ENCODE measurements at places on chromosomes 2 and 18. TPM values are rescaled to one million over a fixed set of nuclear protein-coding genes. Genes with fewer than 3 reads are reported as not detected.

The BUB1 gene
- total RNA-seq = 2.7 TPM

The MAP3K2 gene
- 47.2 TPM for total RNA-seq

The PRKAG3 gene
- not detected for total RNA-seq

The PPP1R1C gene
- total RNA-seq = not detected

The AKAIN1 gene
- not detected for total RNA-seq

The SF3B1 gene
- total RNA-seq = 220 TPM

The ONECUT2 gene
- total RNA-seq = 0.03 TPM

DNA sequence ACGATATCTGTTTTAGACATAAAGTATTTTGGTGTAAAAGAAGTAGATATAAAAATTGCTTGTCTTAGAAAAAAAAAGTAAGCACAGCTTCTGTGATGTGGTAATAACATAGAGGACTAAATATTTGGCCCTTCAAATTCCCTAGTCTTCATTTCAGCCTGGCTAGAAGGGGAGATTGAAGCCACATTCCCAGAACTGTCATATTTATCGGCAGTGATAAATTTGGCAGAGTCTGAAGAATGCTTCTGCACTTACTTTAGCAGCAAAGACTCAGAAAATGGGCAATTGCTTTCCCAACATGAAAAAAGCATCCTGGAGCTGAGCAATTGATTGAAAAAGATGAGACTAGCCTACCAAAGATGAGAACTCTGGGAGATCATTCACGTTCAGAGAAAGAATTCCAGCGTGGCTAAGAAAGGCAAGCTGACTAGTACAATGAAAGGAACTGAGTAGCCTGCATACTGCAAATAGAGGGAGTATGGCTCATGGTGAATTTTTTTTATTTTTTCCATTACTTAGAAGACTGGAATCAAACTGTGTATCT is 278.7 kb upstream of the KLHL29 start:
- no peaks in the 10 kb centered on the region for H3K4me1 ChIP-seq
- no peak overlapping the region for H3K4me3 ChIP-seq
- no peak overlapping the region for H3K27ac ChIP-seq

- no peak overlapping the region for H3K27ac ChIP-seq
- peaks cover 13% of the 10 kb centered on the region for H3K4me1 ChIP-seq
- H3K36me3 ChIP-seq = no peaks in the 10 kb centered on the region
Measured at GRCh38 chr2:176182671-176183070, 5.8 kb upstream of the HOXD1 start.

- H3K27ac ChIP-seq = no peak overlapping the region
- H3K27me3 ChIP-seq = no peaks in the 10 kb centered on the region
- H3K36me3 ChIP-seq = no peaks in the 10 kb centered on the region
- H3K4me1 ChIP-seq = no peaks in the 10 kb centered on the region
Measured at GRCh38 chr2:124178719-124179118, 153.6 kb downstream of the CNTNAP5 start.

DNA sequence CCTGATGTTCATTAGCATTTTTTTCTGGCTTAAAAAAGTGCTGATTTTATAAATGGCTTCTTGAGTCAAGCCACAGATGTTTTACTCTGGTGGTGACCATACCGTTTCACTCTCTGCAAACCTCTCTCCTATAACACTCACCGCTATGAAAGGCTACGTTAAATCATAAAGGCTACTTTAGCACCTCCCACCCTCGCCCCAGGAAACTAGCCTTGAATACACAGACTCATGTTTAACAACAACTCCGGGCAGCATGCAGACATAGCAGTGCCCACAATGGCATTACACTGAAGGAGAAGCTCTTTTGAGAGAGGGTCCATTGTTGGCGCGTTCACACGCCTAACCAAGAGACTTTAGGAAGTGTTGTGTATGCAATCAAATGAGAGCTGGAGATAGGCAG is 5.6 kb downstream of the MYT1L start:
- no peak overlapping the region for H3K27ac ChIP-seq
- no peaks in the 10 kb centered on the region for H3K27me3 ChIP-seq
- H3K4me3 ChIP-seq = no peak overlapping the region
- H3K4me1 ChIP-seq = no peaks in the 10 kb centered on the region

- H3K4me1 ChIP-seq = peaks cover 9% of the 10 kb centered on the region
- no peak overlapping the region for H3K4me3 ChIP-seq
- H3K36me3 ChIP-seq = no peaks in the 10 kb centered on the region
- no peaks in the 10 kb centered on the region for H3K27me3 ChIP-seq
- no peak overlapping the region for H3K27ac ChIP-seq
Measured at GRCh38 chr2:168650781-168651180, 151.7 kb upstream of the NOSTRIN start.

DNA sequence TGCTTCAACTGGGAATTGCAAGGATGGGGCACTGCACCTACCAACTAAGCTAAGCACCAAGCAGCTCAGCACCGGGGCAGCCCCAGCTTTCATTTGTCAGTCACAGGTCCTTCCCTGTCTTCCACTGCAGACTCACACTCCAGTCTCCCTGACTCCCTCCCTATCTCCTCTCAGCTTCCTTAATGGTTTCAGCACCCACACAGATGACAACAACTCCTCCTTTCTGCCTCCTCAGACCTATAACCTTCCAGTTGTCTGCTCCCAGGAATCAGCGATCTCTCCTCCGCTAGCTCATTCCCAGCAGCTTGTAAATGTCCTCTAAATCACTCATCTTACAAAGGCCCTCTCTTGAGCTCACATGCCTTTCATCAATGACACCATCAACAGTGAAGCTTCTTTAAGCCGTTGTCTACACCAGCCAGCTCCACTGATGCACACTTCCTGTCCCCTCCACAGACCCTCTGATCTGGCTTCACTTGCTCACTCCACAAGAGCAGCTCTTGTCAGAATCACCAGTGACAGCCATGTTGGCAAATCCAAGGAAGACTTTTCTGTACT is 32.1 kb downstream of the CLASP1 start:
- no peak for DNase-seq
- no peaks in the 10 kb centered on the region for H3K27me3 ChIP-seq
- H3K4me1 ChIP-seq = peaks cover 6% of the 10 kb centered on the region
- H3K4me3 ChIP-seq = no peak overlapping the region
- H3K36me3 ChIP-seq = peaks cover 9% of the 10 kb centered on the region

DNA sequence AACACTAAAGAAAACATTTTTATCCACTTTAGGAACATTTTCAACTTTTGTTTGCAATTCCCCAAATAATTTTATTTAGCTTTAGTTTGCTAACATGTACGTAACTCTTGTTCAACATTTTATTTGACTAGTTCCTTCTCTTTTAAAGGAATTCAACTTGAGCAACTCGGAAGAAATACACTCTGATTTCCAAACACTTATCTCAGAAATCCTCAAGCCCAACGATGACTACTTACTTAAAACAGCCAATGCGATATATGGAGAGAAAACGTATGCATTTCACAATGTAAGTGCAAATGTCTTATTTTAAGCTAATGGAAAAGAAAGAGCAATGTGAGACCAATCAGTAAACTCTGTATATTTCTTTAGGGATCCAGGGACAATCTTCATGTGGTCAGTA is 10.1 kb downstream of the SERPINB10 start:
- H3K27ac ChIP-seq = no peak overlapping the region
- no peaks in the 10 kb centered on the region for H3K4me1 ChIP-seq
- DNase-seq = no peak
- H3K4me3 ChIP-seq = no peak overlapping the region
- H3K36me3 ChIP-seq = no peaks in the 10 kb centered on the region
- no peaks in the 10 kb centered on the region for H3K27me3 ChIP-seq

DNA sequence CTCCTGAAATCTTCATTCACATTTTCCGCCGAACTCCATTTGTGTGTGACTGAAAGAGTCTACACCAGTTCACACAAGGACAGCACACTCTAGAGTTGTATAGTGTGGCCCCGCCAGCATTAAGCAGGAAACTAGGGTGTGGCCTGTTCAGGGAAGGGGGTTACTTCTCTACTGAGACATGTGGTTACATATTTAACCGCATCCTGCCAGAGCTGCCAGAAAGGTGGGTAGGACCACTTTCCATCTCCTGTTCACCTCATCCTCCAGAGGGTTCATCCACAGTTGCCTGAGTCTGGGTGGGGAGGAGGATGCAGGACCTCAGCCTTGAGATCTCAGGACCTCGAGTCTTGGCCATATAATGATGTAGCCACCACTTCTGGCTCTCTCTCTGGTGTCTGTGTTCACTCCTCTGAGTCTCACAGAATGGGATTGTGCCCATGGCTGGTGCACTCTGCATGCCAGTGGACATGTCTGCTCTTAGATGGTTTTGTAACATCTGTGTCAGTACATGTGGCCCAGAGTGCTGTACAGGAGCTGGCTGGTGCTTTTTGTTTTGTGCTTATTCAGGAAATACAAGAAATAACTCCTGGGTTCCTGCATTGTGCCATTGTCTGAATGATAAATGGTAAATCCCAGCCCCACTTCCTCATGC is 7.7 kb upstream of the SP140L start:
- no peaks in the 10 kb centered on the region for H3K4me1 ChIP-seq
- no peak overlapping the region for H3K27ac ChIP-seq
- H3K36me3 ChIP-seq = no peaks in the 10 kb centered on the region
- H3K4me3 ChIP-seq = no peak overlapping the region
- no peaks in the 10 kb centered on the region for H3K27me3 ChIP-seq

DNA sequence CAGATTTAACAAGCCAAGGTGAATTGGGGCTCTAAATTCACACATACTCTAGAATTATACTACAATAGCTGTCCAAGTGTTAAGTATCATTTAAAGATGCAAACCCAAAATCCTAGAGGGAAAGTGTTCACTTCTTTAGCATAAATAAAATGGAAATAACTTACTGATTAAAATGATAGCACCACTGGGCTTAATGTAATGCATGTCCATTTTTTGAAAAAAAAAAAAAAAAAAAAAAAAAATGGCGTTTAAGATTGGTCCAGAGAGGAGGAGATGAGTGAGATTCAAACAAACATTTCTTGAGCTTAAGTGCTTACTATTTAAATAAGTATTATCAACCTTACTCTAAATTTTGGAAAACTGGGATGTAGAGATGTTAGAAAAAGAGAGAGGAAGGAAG is 251.5 kb upstream of the CWC22 start:
- no peak overlapping the region for H3K4me3 ChIP-seq
- H3K36me3 ChIP-seq = no peaks in the 10 kb centered on the region
- no peaks in the 10 kb centered on the region for H3K4me1 ChIP-seq

- DNase-seq = no peak
- H3K36me3 ChIP-seq = no peaks in the 10 kb centered on the region
- H3K27ac ChIP-seq = no peak overlapping the region
- no peaks in the 10 kb centered on the region for H3K4me1 ChIP-seq
- no peaks in the 10 kb centered on the region for H3K27me3 ChIP-seq
- H3K4me3 ChIP-seq = no peak overlapping the region
Measured at GRCh38 chr2:167240671-167241070, 352.4 kb downstream of the XIRP2 start.

DNA sequence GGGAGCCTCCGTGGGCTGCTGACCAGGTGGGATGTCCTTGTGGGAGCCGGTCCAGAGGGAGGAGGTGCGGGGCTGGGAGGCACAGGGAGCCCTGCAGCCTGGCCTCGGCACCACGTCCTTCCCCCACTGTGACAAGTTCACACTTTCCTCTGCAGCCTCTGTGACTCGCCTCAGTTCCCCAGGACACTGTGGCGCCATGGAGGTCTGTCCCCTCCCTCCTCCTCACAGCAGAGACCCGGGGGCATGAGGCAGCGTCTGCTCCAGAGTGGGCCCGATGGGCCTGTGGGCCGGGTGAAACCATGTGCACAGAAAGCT is 27.3 kb upstream of the KCNG2 start:
- H3K27ac ChIP-seq = no peak overlapping the region
- no peaks in the 10 kb centered on the region for H3K4me1 ChIP-seq
- H3K36me3 ChIP-seq = no peaks in the 10 kb centered on the region
- peaks cover 37% of the 10 kb centered on the region for H3K27me3 ChIP-seq
- peak; percentile 59 for DNase-seq
- no peak overlapping the region for H3K4me3 ChIP-seq

DNA sequence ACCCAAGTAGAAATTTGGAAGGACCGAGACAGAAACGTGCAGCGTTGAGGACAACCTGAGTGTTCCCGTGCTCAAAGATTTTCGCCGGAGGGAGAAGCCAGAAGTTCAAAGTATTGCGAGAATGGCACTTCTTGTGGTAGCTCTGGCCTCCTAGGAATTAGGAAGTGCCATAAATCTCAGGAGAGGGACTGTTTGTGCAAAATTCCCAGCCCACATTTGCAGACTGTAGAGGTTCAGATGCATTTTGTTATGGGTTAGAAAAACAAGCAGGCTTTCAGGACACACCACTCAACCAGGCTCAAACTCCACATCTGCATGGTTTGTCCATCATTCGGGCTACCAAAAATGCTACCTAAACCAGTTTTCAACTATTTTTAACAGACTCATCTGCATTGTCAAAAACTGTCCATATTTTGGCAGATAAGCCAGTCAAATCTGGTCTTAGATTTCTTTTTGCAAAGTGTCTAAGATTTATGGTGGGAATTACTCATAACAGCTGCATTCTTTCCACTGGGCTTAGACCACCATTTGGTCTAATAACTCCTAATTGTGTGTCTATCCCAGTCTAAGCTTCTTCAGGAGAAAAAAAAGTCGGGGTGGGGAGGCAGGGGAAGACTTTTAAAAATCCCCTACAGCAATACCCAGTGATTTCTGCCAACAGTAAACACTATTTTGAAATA is 422.9 kb downstream of the ARHGAP15 start:
- H3K36me3 ChIP-seq = no peaks in the 10 kb centered on the region
- peaks cover 4% of the 10 kb centered on the region for H3K4me1 ChIP-seq
- H3K4me3 ChIP-seq = no peak overlapping the region
- no peaks in the 10 kb centered on the region for H3K27me3 ChIP-seq

Data from suprapubic skin (tissue), 4 donors.